Endothelial cell of umbilical vein (primary cell): ENCODE measurements at places on chromosomes 11 and 22. TPM values are rescaled to one million over a fixed set of nuclear protein-coding genes. Genes with fewer than 3 reads are reported as not detected.

The TSPAN32 gene
- not detected in 2 replicates for total RNA-seq

The SLC37A2 gene
- total RNA-seq = 1.1 and 1.3 TPM in 2 replicates

- H3K27ac ChIP-seq = no peak overlapping the region
- no peak overlapping the region for H3K4me3 ChIP-seq
- no peak for DNase-seq
- no peaks in the 10 kb centered on the region for H3K27me3 ChIP-seq
- H3K36me3 ChIP-seq = no peaks in the 10 kb centered on the region
Observed at GRCh38 chr11:9840460-9841004, 176.7 kb downstream of the SWAP70 start.

GRCh38 chr11:120304526-120304925, 20.6 kb upstream of the TLCD5 start:
- no peaks in the 10 kb centered on the region for H3K27me3 ChIP-seq
- no peak for DNase-seq
- H3K36me3 ChIP-seq = no peaks in the 10 kb centered on the region
- H3K4me1 ChIP-seq = peaks cover 6% of the 10 kb centered on the region
- H3K27ac ChIP-seq = no peak overlapping the region

GRCh38 chr11:109940816-109941215, 152.4 kb upstream of the ZC3H12C start:
- DNase-seq = peak; percentile 11
- no peaks in the 10 kb centered on the region for H3K27me3 ChIP-seq
- H3K4me1 ChIP-seq = no peaks in the 10 kb centered on the region

DNA sequence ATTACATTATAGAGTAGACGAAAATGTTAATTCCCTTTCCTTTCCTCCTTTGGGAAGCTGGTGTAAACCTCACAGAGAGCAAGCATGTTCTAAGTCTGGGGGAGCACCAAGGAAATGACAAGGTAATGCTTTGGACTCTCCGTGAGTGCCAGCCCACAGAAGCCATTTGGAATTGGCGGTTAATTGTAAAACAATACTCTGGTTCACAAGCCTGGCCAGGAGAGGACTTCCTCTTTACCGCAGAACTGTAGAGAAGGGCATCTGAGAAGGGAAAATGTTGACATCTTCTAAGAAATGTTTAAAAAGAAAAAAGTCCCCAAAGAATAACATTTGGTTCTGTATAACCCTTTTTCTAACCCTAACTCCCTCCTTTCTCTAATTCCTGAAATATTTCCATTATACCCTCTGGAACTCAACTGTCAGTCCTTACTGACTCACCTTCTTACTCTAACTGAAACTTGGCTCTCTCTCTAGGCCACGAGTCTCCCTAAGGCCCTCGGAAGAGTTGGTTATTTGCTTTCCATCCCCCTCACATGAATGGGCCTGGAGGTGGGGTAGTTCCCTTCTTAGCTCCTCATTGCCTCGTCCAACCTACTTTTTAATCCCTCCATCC, 379.8 kb downstream of the SOX6 start:
- H3K36me3 ChIP-seq = no peaks in the 10 kb centered on the region
- no peak for DNase-seq
- no peak overlapping the region for H3K4me3 ChIP-seq
- H3K27ac ChIP-seq = no peak overlapping the region

DNA sequence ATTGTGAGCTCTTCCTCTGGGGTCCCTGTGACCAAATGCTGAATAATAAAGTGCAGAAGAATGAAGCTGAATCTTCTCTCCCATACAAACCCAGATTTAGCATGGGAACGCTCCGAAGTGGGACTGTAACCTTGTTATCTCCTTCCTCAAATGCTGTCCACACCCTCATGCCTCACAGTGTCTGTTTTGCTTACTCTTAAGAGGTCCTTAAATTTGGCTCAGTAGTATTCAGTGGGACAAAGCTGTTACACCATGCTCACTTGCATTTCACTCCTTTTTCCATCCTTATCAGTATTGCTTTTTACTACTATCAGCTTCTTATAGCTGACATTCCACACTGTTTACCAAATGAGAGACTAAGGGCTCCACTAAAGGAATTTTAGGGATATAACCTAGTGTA, 13.8 kb upstream of the AMOTL1 start:
- no peak overlapping the region for H3K4me3 ChIP-seq
- DNase-seq = no peak
- no peaks in the 10 kb centered on the region for H3K27me3 ChIP-seq
- H3K27ac ChIP-seq = no peak overlapping the region
- H3K4me1 ChIP-seq = peaks cover 27% of the 10 kb centered on the region

GRCh38 chr22:50656122-50657070, 16.2 kb upstream of the SHANK3 start:
- DNase-seq = peak; percentile 96
- H3K27ac ChIP-seq = peak overlapping the region; percentile 86
- H3K27me3 ChIP-seq = no peaks in the 10 kb centered on the region
- H3K4me1 ChIP-seq = peaks cover 29% of the 10 kb centered on the region
- no peaks in the 10 kb centered on the region for H3K36me3 ChIP-seq

DNA sequence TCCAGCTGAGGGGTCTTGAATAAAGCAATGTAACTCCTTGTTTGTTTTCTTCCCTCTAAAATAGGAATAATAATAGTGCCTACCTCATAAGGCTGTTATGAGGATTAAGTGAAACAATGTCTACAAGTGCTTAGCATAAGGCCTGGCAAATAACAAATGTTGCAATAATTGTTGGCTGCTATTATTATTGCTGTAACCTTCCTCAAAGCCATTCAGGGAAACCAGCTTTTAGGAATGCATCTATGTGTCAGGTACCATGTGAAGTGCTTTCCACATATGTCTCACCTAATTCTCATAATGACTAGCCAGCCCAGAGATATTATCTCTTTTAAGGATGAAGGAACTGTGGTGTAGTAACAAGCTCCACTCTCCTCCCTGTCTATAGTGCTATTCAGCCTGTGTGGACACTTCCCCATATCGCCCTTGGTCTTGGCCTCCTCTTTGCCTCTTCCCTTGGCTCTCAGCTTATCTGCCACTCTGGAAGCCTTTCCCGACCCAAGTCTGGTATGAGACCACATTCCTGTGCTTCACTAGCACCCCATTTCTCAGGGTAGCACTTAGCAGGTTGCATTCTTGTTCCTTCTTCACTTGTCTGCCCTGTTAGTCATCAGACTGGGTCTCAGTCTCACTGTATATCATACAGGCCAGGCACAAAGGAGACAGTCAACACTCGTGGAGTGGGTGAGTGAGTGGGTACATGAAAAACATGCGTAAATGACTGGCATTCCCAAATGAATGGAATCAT, 23.8 kb downstream of the CSNK2A3 start:
- H3K36me3 ChIP-seq = no peaks in the 10 kb centered on the region
- no peaks in the 10 kb centered on the region for H3K4me1 ChIP-seq
- no peaks in the 10 kb centered on the region for H3K27me3 ChIP-seq
- no peak overlapping the region for H3K4me3 ChIP-seq
- no peak for DNase-seq
